Stimulated activated memory B cell treated with anti-CD40 and anti-IgM and Interleukin-4, amounts not matched to agents 10 μg/mL and 1 μg/mL and 100 μg/mL, for 72 hours (primary cell): ENCODE measurements at places on chromosomes 16 and 17.
A peak's percentile ranks its signal among the peaks of the same experiment; 100 is the strongest.

- ATAC-seq: no peak
- H3K27me3 ChIP-seq: peaks cover 38% of the 10 kb centered on the region
- no peaks in the 10 kb centered on the region for H3K36me3 ChIP-seq
- H3K27ac ChIP-seq: no peak overlapping the region
Measured at GRCh38 chr16:55506083-55506482, 2.8 kb upstream of the LPCAT2 start.

GRCh38 chr16:65480281-65481091 lies 358.6 kb upstream of the CDH11 start:
- no peak overlapping the region for H3K27ac ChIP-seq
- H3K27me3 ChIP-seq: no peaks in the 10 kb centered on the region
- no peaks in the 10 kb centered on the region for H3K4me1 ChIP-seq
- no peak overlapping the region for H3K4me3 ChIP-seq
- no peaks in the 10 kb centered on the region for H3K36me3 ChIP-seq

GRCh38 chr17:77245162-77245926 lies 104.6 kb downstream of the SEC14L1 start:
- H3K4me1 ChIP-seq: peaks cover 23% of the 10 kb centered on the region
- H3K4me3 ChIP-seq: no peak overlapping the region
- ATAC-seq: peak; percentile 87
- H3K36me3 ChIP-seq: no peaks in the 10 kb centered on the region

DNA sequence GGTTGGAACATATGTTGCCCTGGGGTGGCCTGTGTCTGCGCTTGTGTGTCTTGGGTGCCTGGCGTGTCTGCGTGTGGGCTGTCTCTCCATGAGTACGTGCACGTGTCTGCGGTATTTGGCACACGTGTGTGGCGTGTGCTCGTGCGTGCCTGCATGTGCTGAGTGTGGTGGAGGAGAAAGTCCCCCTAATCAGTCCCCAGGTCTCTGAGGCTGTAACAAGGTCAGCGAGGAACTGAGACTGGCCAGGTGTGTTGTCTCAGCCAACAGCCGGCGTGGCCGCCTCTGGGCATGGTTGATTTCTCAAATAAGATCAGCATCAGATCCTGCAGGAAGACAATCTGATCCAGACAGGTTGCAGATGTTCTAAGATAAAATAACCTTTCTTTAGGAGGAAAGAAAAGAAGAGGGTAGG lies 3.5 kb upstream of the CPNE7 start:
- peaks cover 57% of the 10 kb centered on the region for H3K27me3 ChIP-seq
- H3K4me1 ChIP-seq: peaks cover 23% of the 10 kb centered on the region
- H3K27ac ChIP-seq: no peak overlapping the region
- H3K4me3 ChIP-seq: no peak overlapping the region
- H3K36me3 ChIP-seq: peaks cover 6% of the 10 kb centered on the region

DNA sequence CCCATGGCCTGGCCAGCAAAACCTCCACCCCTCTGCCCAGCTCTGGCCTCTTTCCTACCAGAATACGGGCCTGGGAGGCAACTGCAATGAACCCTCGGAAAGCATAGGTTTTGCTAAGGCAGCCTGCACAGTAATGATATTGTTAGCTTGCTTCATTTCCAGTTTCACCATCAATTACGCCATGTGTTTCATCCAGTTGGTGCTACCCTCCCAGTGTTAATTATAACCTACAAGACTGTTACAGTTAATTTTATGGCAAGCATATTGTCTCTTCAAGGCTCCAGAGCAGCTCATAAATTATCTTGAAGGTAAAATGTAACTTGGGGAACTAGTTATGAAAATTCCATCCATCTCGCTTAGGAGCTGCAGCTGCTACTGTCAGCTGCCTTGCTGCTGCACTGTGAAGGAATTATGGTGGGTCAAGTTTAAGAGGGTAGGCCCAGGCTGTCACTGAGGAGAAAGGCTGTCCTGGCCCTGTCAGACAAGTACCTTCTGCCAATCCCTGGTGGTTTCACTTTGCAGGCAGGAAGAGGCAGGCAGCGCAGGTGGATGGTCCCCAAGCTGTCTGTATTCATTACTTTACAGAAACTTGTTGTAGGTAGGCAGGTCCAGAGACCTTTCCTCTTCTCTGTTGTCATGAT lies 242.9 kb downstream of the FTO start:
- no peak for ATAC-seq
- no peak overlapping the region for H3K27ac ChIP-seq

DNA sequence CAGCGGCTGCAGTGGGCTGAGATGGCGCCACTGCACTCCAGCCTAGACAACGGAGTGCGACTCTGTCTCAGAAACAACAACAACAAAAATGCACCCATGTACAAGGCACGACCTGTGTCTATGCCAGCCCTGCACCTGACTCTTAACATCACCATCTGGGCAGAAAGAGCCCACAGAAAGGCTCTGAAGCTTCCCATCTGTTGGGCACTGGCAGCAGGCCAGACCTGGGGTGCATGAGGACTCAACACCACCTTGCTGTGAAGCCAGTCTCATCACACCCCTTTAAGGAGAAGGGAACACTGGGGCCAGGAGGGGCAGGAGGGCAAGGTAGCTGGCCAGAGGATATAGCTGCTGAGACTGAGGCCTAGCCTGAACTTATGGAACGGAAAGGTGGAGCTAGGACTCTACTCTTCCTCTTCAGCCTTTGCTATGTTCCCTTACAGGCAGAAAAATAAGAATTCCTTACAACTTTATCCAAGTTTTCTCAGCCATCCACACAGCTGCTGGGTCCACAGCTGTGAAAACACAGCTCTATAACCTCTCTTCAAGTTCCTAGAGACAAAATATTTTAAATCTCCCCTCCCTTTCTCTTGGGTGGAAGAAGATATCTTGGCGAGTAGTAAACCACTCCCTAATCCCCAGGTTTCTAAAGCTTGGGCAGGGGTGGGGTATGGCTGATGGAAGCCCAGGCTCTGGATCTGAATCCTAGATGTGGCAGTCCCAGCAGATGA lies 2.8 kb downstream of the ELOB start:
- H3K4me3 ChIP-seq: no peak overlapping the region
- peaks cover 31% of the 10 kb centered on the region for H3K36me3 ChIP-seq
- peaks cover 47% of the 10 kb centered on the region for H3K4me1 ChIP-seq
- no peak for ATAC-seq
- H3K27ac ChIP-seq: peak overlapping the region; percentile 24

DNA sequence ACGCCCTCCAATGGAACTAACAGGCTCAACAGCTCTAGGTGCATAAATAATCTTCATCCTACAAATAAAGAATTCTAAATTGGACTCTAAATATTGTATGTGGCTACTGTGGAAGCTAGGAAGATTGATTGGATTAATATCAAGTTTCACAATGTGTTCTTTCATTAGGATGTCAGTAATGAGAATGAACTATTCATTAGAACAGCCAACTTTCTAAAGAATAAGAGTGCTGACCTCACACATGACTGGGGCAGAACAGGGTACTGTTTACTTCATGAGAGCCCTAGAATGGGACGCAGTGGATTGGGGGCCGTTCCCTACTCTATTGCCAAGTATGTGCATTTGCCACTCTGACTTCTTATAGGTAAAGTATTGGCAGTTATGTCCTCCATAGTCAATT lies 528.2 kb upstream of the RBFOX1 start:
- no peaks in the 10 kb centered on the region for H3K4me1 ChIP-seq
- no peak overlapping the region for H3K4me3 ChIP-seq
- no peak for ATAC-seq
- no peaks in the 10 kb centered on the region for H3K36me3 ChIP-seq
- no peaks in the 10 kb centered on the region for H3K27me3 ChIP-seq
- no peak overlapping the region for H3K27ac ChIP-seq

GRCh38 chr16:10114409-10114808 lies 67.8 kb downstream of the GRIN2A start:
- no peak overlapping the region for H3K27ac ChIP-seq
- ATAC-seq: no peak
- no peak overlapping the region for H3K4me3 ChIP-seq

GRCh38 chr16:19683453-19684236 lies 34.4 kb downstream of the KNOP1 start:
- no peak overlapping the region for H3K4me3 ChIP-seq
- no peaks in the 10 kb centered on the region for H3K4me1 ChIP-seq
- peaks cover 80% of the 10 kb centered on the region for H3K36me3 ChIP-seq
- ATAC-seq: no peak
- no peaks in the 10 kb centered on the region for H3K27me3 ChIP-seq
- H3K27ac ChIP-seq: no peak overlapping the region

DNA sequence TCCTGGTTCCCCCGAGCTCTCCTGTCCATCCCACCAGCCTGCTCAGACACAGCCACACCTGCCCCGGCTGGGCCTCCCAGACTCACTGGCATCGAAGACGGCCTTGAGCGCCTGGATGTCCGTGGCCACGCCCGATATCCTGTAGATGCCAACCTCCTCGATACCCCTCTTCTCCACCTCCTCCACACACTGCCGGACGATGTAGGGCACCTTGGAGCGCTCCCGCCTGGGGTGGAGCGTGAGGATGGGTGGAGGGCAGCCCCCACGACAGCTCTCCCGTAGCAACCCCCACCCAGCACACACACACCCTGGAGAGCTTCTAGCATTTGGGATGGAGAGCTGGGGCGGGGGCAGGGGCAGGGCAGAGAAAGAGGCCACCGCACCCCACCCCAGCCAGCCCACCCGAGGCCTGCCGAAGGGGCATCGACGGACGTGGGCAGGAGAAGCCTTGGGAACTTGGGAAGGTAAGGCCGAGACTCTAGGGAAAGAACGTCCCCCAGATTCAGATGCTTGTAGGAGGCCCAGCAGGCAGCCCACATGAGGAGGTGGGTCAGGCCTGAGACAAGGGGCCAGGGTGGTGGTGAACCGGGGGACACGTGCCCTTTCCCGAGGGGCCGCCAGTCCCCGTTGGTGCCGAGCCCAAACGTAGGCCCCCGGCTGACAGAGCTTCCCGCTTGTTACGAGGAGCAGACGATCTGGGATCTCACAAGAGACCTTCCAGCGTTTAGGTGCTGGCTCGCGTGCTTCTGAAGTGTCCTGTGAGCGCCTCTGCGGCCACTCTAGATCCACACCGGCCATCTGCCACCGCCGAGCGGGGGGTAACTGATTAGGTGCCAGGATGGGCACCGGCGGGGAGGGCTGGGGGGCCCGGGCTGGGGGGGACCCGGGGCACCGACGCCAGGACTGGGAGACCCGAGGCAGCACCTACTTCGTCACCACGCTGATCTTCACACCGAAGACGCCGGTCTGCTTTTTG lies 15.1 kb downstream of the TIMM22 start:
- no peaks in the 10 kb centered on the region for H3K27me3 ChIP-seq
- no peak for ATAC-seq
- no peak overlapping the region for H3K27ac ChIP-seq
- H3K4me3 ChIP-seq: no peak overlapping the region

- H3K4me1 ChIP-seq: peaks cover 32% of the 10 kb centered on the region
- peaks cover under 1% of the 10 kb centered on the region for H3K36me3 ChIP-seq
- ATAC-seq: peak; percentile 68
- peak overlapping the region; percentile 91 for H3K4me3 ChIP-seq
Measured at GRCh38 chr16:84115919-84116719, 623 bp downstream of the MBTPS1 start.

- ATAC-seq: no peak
- peaks cover 41% of the 10 kb centered on the region for H3K27me3 ChIP-seq
- H3K36me3 ChIP-seq: no peaks in the 10 kb centered on the region
- no peaks in the 10 kb centered on the region for H3K4me1 ChIP-seq
- H3K4me3 ChIP-seq: no peak overlapping the region
Measured at GRCh38 chr16:52976539-52977167, 76.0 kb downstream of the CHD9NB start.

DNA sequence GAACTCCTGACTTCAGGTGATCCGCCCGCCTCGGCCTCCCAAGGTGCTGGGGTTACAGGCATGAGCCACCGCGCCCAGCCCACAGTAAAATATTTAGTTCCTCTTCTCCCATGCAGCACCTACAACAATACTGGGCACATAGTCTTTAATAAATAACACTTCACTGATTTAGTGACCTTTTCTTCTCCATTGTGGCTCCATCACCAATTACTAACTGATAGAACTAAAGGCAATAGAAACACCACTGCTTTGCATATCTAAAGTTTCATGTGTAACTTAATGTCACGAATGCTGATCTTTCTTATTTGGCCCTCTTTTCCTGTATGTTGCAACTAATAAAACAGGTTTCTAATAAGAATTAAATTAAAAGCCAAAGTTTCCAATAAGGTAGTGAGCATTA lies 38.9 kb downstream of the TRIM37 start:
- H3K4me1 ChIP-seq: peaks cover 10% of the 10 kb centered on the region
- no peak overlapping the region for H3K4me3 ChIP-seq
- H3K27ac ChIP-seq: no peak overlapping the region
- no peaks in the 10 kb centered on the region for H3K27me3 ChIP-seq
- H3K36me3 ChIP-seq: peaks cover 45% of the 10 kb centered on the region
- ATAC-seq: peak; percentile 58

- H3K27me3 ChIP-seq: peaks cover 97% of the 10 kb centered on the region
- peak overlapping the region; percentile 44 for H3K4me3 ChIP-seq
- H3K27ac ChIP-seq: no peak overlapping the region
- ATAC-seq: peak; percentile 32
- peaks cover 15% of the 10 kb centered on the region for H3K4me1 ChIP-seq
Measured at GRCh38 chr16:85461814-85462713, 151.1 kb upstream of the GSE1 start.

- H3K4me3 ChIP-seq: no peak overlapping the region
- H3K4me1 ChIP-seq: no peaks in the 10 kb centered on the region
- peaks cover 40% of the 10 kb centered on the region for H3K27me3 ChIP-seq
- no peak overlapping the region for H3K27ac ChIP-seq
- ATAC-seq: no peak
- H3K36me3 ChIP-seq: no peaks in the 10 kb centered on the region
Measured at GRCh38 chr16:27841061-27841801, 222.3 kb downstream of the GSG1L start.

- H3K27me3 ChIP-seq: no peaks in the 10 kb centered on the region
- H3K4me1 ChIP-seq: peaks cover 6% of the 10 kb centered on the region
- H3K36me3 ChIP-seq: peaks cover 60% of the 10 kb centered on the region
- H3K27ac ChIP-seq: peak overlapping the region; percentile 13
- no peak overlapping the region for H3K4me3 ChIP-seq
- no peak for ATAC-seq
Measured at GRCh38 chr16:81696166-81696960, 82.7 kb upstream of the PLCG2 start.

- H3K4me3 ChIP-seq: no peak overlapping the region
- peaks cover 23% of the 10 kb centered on the region for H3K4me1 ChIP-seq
- H3K36me3 ChIP-seq: no peaks in the 10 kb centered on the region
- no peak overlapping the region for H3K27ac ChIP-seq
- ATAC-seq: no peak
Measured at GRCh38 chr17:47870056-47870455, 19.1 kb upstream of the SP6 start.

DNA sequence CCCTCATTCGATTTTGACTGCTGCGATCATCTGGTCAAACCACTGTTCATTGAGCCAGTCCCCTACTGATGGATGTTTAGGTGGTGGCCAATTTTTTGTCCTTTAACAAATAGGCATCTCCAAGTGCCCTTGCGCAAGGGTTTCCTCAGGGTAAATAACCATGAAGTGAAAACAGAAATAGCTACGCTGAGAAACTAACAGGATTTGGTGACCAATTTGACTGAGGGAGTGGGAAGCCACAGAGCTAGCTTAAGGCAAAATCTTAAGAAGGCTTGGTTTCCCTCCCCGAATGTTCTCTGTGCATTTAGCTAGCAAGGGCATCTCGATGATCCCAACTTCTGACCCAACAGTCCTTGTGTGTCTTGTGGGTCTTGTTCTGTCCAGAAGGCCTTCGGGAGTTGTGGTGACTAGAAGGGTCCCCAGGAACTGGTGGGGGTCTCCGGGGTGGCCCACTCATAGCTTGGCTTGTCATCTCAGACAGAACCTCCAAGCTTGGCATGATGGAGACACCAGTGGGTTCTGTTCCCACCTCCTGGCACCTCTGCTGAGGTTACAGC lies 117.2 kb downstream of the SOCS1 start:
- no peak overlapping the region for H3K27ac ChIP-seq
- no peak overlapping the region for H3K4me3 ChIP-seq
- H3K36me3 ChIP-seq: peaks cover 62% of the 10 kb centered on the region
- H3K27me3 ChIP-seq: no peaks in the 10 kb centered on the region

GRCh38 chr16:82695806-82696205 lies 69.0 kb downstream of the CDH13 start:
- H3K4me1 ChIP-seq: peaks cover 2% of the 10 kb centered on the region
- no peak overlapping the region for H3K27ac ChIP-seq
- no peaks in the 10 kb centered on the region for H3K36me3 ChIP-seq
